ENCODE measurements at places on chromosomes 2 and 18. TPM values are rescaled to one million over a fixed set of nuclear protein-coding genes. Genes with fewer than 3 reads are reported as not detected.

The BUB1 gene
- 14.7 TPM for total RNA-seq

The NGEF gene
- 34.0 TPM for total RNA-seq

GRCh38 chr2:32772638-32773447 is 145.0 kb downstream of the TTC27 start:
- no peak for DNase-seq

GRCh38 chr2:240593026-240593702 is 6.6 kb downstream of the CAPN10 start:
- DNase-seq = no peak

- DNase-seq = no peak
Observed at GRCh38 chr2:177537636-177538035, 145.1 kb downstream of the AGPS start.

DNA sequence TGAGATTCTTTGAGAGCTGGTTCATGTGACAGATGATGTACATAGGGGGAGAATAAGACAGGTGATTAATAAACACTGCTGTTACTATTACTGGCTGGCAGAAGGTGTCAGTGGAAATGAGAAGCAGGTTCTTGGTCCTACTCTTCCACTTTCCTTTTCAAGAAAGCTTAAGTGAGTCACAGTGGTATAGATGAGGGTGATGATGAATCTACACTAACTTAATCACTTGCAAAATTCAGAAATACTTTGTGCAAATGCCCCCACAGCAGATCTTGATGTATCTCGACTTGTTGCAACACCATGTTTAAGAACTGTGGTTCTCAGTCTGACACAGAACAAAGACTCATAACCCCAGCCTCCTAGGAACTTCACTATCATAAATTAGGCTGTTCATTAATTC is 35.9 kb upstream of the MGAT5 start:
- DNase-seq = no peak

DNA sequence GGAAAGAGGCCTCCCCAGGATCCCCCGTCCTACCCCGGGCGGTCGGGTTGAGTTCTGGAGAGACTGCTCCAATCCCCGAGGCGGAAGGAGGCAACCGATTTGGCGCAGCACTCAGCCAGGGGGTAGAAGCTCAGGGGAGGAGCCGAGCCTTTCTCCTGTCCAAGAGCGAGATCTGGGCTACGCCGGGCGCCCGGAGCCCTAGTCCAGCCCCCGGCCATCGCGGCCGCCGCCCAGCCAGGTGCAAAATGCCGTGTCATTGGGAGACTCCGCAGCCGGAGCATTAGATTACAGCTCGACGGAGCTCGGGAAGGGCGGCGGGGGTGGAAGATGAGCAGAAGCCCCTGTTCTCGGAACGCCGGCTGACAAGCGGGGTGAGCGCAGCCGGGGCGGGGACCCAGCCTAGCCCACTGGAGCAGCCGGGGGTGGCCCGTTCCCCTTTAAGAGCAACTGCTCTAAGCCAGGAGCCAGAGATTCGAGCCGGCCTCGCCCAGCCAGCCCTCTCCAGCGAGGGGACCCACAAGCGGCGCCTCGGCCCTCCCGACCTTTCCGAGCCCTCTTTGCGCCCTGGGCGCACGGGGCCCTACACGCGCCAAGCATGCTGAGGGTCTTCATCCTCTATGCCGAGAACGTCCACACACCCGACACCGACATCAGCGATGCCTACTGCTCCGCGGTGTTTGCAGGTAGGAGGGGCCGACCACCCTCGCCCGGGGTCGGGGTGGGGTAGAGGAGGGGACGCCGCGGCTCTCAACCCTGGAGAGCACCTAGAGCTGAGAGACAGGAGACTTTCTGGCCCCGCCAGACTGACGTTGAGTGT is at the start of gene DYSF:
DYSF (plus strand) TSS at position 158 of the 817 bp plus-strand sequence.
- no peak for DNase-seq

- DNase-seq = peak; percentile 46
Observed at GRCh38 chr2:75640621-75641121, 5.9 kb upstream of the MRPL19 start.
